SIG-M5 (cell line): ENCODE measurements at places on chromosomes 1 and 21.
A peak's percentile ranks its signal among the peaks of the same experiment; 100 is the strongest.

- no peak for DNase-seq
These were observed 33.8 kb upstream of the CSF3R start for GRCh38 chr1:36516372-36517010.

GRCh38 chr1:212982430-212983152 lies 32.2 kb downstream of the VASH2 start:
- DNase-seq, result no peak

DNA sequence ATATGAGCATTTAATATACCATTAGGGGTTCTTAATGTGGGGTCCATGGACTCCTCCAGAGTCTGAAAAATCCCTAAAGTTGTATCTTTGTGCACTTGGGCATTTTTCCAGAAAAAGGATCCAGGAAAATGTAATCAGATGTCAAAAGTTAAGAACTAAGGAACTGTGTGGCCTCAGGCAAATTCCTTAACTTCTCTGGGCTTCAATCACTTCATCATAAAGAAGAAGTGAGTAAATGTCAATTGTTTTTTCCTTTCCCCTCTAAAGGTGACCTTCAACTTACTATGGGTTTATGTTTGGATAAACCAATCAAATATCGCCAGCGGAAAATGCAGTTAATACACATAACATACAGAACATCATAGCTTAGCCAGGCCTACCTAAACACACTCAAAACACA lies 2.5 kb downstream of the MAD2L2 start:
- DNase-seq, result no peak

- DNase-seq, result peak; percentile 85
These were observed 5.7 kb upstream of the PPP1R15B start for GRCh38 chr1:204417074-204417997.

GRCh38 chr1:12124693-12125421 lies 41.9 kb upstream of the TNFRSF1B start:
- no peak for DNase-seq

DNA sequence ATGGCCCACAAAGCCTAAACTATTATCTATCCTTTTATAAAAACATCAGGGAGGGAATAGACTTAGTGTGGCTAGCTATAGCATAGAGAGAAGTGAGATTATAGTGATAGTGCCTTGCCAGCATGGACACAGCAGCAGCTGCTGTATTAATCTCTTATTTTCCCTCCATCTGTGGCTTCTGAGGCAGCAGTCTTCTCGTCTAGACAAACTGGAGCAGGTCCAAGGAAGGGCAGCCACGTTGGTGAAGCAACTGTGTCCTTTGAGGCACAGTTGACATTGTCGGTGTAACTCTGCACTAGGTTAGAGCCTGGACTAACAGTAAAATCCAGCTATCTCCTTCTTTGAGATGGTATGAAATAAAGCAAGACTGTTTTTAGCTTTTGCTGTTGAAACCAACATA lies 131.3 kb downstream of the CACHD1 start:
- no peak for DNase-seq

DNA sequence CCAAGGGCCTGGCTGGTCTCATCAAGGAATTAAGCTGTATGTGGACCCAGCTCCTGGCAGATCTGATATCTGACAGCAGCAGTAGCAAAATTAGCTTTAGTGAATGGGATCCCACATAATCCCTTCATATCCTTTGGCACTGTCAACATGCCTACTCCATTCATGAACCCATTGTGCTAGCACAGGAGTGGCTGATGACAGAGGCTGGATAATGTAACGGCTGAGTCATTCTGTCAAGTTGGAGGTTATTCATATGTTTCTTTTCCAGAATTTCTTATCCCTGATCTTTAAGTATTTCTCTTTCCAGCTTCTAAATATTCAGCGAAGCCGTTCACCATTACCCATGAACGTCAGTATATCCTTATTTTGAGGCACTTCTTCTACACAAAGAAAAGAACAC lies 84.3 kb downstream of the EXTL2 start:
- DNase-seq, result no peak

DNA sequence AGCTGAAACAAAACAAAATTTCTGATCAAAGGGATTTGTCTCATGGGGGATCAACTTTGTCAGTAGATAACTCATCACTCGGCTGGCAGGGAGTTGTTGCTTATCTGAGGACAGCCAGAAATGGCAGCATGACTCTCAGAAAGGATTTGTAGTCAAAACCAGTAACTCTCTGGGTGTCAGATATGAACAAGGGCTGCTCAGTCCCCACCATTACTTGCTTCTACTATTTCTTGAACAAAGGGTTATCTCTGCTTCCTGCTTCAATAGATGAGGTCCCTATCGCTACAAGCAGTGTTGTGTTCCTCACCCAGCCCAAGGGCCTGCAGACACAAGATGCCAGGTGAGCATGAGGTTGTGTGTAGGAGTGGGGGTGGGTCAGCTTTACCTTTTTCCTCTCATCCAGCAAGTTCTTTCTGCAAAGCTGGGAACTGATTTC lies 116.2 kb downstream of the PTBP2 start:
- DNase-seq, result no peak

GRCh38 chr1:215005656-215006345 lies 76.7 kb upstream of the KCNK2 start:
- no peak for DNase-seq

GRCh38 chr1:58575551-58576324 lies 1.3 kb downstream of the TACSTD2 start:
- no peak for DNase-seq

DNA sequence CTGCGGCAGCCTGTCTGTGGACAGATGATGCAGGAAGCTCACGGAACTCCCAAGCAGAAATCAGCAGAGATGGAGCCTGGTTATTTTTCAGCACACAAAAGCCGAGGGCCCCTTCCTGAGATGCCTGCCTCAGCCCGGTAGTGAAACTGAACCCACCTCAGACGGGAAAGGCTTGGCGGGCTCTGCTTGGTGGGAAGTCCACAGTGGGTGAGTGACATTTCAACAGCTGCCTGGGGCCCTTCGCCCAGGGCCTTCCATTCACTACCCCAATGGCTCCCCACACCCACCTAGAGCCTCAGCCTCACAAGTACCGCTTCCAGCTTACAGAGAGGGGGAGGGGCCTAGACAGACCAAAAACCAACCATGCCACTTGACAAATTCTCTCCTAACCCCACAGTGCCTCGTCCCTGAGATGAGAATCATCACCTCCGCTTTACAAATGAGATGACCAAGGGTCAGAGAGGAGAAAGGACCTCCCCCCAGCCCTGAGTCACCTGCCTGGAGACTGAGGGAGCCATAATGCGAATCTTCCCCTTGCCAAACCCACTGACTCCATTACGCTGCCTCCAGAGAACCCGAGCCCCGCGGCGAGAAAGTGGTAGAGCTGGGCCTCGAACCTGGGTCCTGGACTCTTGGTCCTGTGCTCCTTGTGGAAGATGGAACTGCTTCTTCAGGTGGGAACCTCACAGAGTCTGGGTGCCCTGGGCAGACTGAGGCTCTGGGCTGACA lies 3.4 kb upstream of the ECE1 start:
- no peak for DNase-seq

DNA sequence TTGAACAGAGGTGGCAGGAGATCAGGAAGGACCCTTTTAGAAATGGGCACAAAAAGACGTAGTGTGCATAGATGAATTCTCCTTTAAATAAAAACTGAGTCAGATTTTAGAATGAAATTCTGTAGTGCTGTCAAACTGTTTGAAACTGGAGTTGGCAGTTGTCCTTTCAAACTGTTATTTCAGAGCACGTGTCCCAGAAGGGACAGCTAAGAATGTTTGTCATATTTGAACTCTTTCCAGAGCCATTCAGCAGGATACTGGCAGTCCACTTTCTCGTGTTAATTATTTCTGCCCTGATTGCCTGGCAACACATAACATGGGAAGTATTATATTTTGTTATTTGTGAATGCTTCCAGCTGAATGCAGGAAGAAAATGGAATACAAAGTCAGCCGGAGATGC lies 212.3 kb upstream of the DPYD start:
- no peak for DNase-seq

- no peak for DNase-seq
These were observed 58.9 kb downstream of the BACE2 start for GRCh38 chr21:41226853-41227252.

- DNase-seq, result no peak
These were observed 40.9 kb downstream of the ALG6 start for GRCh38 chr1:63408331-63408730.

DNA sequence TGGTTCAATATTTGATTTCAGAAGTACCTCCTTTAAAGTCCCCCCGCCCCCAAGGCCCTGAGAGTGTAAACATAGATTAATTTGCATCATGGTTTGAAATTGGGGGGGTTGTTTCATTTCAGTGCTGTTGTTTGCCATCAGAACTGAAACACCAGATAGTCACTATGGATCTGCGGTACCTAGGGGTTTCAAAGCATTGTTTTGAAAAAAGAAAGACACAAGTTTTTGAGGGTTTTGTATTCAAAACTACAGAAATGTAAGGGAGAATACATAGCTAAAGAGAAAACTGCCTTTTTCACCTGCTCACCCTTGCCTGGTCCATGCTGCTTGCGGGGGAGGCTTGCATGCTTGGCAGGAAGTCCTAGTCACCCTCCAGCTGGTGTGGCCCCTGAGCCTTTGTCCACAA lies 59.3 kb downstream of the ACP6 start:
- no peak for DNase-seq

DNA sequence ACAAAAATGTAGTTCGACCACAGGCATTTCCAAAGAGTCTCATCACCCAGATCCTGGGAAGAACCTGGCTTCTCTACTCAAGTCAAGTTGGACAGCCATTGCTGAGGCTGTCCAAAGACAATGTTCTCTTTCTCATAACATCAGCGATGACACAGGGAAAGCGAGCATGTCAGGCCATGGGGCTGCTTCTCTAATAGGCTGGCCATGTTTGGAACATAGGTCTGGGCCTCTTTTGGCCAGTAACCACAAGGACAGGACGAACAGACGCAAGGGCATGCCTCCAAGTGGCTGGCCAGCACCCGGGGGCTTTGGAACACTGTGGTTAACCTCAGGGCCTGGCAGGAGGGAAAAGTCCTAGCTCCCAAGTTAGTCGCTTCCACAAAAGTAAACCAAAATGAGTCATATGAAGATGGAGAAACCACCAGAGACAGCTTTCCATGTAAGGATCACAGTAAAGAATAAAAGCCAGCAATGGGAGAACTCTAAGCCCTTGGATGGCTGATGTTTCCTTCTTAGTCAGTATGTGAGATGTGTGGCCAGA lies 80.6 kb upstream of the SLC44A3 start:
- no peak for DNase-seq

GRCh38 chr1:246971090-246971721 lies 36.7 kb downstream of the ZNF695 start:
- no peak for DNase-seq

DNA sequence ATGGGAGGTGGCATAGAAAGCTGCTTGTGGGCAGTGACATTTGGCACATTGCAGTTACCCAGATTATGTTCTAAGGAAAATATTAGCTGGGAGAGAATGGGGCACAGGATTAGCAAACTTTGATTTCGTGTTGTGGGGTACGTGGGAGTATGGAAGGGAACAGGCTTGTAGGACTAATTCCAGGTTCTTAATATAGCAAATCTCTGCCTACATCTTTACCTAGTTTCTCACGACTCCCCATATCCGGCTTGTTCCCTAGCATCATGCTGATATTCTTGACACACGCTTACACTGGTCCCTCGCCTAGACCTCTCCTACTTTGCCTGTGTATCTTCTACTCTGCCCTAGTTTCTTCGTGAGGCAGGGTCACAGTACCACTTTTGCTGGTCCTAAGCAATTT lies 293.9 kb upstream of the PLXNA2 start:
- DNase-seq, result no peak

GRCh38 chr21:44780137-44780502 lies 21.5 kb downstream of the UBE2G2 start:
- DNase-seq, result no peak

- DNase-seq, result peak; percentile 81
These were observed 53.6 kb upstream of the MUTYH start for GRCh38 chr1:45393718-45394302.

- no peak for DNase-seq
These were observed 221.8 kb upstream of the PLXNA2 start for GRCh38 chr1:208465786-208466590.

- DNase-seq, result no peak
These were observed 4.5 kb upstream of the EXTL1 start for GRCh38 chr1:26016953-26017545.

DNA sequence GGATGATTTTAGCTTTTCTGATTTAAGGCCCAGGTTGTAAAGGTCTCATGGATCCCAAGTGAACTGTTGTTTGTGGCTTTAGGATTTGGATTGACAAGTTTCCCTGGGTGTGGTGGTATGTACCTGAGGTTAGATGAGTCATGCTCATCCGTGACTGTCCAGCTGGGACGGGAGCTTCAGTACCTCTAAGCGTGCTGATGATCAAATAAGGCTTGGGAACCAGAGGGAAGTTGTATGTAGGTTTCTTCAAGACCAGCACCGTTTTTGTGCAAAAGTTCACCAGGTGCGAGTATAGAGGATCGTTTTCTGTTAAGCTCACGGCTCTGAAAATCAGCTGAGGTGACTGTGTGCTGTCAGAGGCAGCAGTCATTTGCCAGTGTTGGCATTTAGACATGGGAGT lies 19.8 kb downstream of the PLA2G2E start:
- DNase-seq, result no peak

DNA sequence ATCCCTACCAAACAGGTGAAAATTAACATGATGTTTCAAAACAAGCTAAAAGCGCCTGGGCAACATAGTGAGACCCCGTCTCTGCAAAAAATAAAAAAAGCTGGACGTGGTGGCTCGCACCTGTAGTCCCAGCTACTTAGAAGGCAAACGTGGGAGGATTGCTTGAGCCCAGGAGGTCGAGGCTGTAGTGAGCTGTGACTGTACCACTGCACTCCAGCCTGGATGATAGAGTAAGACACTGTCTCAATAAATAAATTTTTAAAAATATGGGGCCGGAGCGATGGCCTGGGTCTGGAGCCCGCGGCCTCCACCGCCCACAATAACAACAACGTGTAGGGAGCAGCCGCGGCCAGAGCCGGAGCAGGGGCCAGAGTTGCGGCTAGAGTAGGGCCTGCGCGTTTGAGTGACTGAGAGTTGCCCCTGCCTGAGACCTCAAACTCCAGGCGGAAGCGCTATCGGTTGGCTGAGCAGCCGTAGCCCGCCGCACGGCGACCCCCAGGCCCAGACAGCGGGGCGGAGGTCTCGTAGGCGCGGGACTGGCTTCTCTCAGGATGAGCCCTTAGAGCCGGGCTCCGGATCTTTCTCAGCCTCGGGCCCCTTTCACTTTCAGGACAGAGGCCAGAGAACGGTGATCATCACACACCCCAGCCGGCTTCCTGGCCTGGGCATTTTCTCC lies 41.4 kb downstream of the ZMYM1 start:
- DNase-seq, result no peak

DNA sequence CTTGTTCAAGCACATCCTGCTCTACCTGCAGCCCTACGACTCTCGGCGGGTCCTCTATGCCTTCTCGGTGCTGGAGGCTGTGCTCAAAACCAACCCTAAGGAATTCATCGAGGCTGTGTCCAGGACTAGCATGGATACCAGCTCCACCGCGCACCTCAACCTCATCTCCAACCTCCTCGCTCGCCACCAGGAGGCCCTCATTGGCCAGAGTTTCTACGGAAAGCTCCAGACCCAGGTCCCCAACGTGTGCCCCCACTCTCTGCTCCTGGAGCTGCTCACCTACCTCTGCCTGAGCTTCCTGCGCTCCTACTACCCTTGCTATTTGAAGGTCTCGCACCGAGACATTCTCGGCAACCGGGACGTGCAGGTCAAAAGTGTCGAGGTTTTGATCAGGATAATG lies 74.3 kb upstream of the MORC3 start:
- DNase-seq, result no peak
